ENCODE measurements at places on chromosomes 1 and 21. TPM values are rescaled to one million over a fixed set of nuclear protein-coding genes. Genes with fewer than 3 reads are reported as not detected.

DNA sequence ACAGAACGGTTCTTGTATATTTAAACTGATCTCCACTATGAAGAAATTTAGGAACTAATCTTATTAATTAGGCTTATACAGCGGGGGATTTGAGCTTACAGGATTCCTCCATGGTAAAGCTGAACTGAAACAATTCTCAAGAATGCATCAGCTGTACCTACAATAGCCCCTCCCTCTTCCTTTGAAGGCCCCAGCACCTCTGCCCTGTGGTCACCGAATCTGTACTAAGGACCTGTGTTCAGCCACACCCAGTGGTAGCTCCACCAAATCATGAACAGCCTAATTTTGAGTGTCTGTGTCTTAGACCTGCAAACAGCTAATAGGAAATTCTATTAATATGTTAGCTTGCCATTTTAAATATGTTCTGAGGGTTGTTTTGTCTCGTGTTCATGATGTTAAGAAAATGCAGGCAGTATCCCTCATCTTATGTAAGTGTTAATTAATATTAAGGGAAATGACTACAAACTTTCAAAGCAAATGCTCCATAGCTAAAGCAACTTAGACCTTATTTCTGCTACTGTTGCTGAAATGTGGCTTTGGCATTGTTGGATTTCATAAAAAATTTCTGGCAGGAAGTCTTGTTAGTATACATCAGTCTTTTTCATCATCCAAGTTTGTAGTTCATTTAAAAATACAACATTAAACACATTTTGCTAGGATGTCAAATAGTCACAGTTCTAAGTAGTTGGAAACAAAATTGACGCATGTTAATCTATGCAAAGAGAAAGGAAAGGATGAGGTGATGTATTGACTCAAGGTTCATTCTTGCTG, 147.2 kb downstream of the NR5A2 start:
- no peak for DNase-seq
- peaks cover 11% of the 10 kb centered on the region for H3K4me1 ChIP-seq

C1orf198 gene
- 505 TPM for total RNA-seq

DNA sequence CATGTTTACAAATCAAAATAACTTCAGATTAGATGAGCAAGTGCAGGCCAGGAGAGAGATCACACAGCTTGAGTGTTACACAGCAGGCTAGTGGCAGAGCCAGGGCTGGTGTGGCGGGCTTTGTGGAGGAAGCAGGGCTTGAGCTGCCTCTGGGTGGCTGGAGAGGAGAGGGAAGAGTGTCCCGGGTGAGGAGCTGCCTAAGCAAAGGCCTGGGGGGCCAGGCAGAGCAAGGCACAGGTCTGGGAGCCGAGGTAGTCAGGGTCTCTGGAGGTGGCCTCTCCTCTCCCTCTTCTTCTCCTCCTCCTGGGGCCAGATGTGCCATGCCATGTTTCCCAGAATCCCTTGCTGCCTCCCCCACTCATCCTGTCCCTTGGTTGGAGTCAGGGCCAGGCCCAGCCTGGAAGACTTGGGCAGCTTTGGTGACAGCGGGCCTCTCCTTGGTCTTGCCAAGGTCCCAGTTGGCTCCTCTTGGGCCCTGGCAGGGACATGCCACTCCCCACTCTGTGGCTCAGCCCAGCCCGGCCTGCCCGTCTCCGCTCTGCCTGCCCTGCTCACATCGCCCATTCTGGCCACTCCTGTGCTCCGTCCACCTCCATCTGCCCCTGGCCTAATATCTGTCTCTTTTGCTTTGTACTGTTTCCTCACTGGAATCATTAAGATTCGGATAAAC, 70.3 kb downstream of the PTPRU start:
- H3K36me3 ChIP-seq = peaks cover 15% of the 10 kb centered on the region
- H3K27me3 ChIP-seq = no peaks in the 10 kb centered on the region
- peak; percentile 73 for DNase-seq
- no peak overlapping the region for H3K27ac ChIP-seq

CLDN17 gene
- not detected for total RNA-seq

Data from chondrocyte (in vitro differentiated cells).